SK-N-SH treated with all-trans-retinoic acid at 6 μM for 48 hours (cell line): ENCODE measurements at places on chromosomes 7 and 10.

GRCh38 chr7:36787933-36788378, 63.7 kb upstream of the AOAH start:
- no peak for ATAC-seq

GRCh38 chr7:114791771-114792170, 130.1 kb upstream of the MDFIC start:
- no peak for ATAC-seq

GRCh38 chr7:46664453-46664852, 743.4 kb upstream of the IGFBP3 start:
- no peak for ATAC-seq

GRCh38 chr7:37920305-37920848, at the start of gene EPDR1:
Gene EPDR1, plus strand, starts transcription at chr7:37920640. Its CDS starts 300 bp downstream, at chr7:37920940.
- ATAC-seq: peak; percentile 78

GRCh38 chr10:45383682-45384330, 9.8 kb downstream of the ALOX5 start:
- no peak for ATAC-seq

GRCh38 chr10:4847561-4848355, 21.8 kb downstream of the AKR1E2 start:
- peak; percentile 75 for ATAC-seq

- peak; percentile 62 for ATAC-seq
These were observed 3.4 kb downstream of the GNAT3 start for GRCh38 chr7:80508440-80508839.
